Panc1 (cell line): ENCODE measurements at places on chromosomes 3 and 15. TPM values are rescaled to one million over a fixed set of nuclear protein-coding genes. Genes with fewer than 3 reads are reported as not detected.
A peak's percentile ranks its signal among the peaks of the same experiment; 100 is the strongest.

DNA sequence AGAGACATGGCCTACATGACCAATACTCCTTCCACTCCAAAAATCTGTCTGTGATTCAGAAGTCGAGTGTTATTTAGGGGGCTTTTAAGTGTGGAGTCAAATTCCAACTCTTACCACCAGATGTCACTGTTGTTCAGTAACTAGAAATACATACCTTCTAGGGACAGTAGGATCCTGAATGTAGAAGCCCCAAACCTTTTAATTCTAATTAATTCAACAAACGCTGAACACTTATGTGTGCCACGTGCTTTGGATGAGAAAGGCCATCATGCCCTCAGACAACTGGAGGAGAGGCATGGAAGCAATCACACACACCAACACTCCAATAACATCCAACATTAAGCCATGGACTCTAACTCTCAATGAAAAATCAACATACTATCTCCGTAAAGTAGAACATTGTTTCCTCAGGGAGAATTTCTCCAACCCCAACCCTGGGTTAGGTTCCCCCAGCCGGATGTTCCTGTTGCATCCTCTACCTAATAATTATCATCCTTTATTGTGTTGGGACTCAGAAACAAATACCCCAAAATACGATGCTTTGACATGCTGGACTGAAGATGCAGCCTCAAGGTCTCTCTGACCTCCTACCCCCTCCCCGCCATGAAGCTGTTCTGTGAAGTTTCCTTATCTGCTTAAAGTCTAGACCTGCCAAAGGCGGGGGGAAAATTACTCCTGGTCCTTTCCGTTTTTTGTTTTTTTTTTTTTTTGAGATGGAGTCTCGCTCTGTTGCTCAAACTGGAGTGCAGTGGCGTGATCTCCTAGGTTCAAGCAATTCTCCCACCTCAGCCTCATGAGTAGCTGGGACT is 8.0 kb upstream of the CCDC13 start:
- DNase-seq: no peak

DNA sequence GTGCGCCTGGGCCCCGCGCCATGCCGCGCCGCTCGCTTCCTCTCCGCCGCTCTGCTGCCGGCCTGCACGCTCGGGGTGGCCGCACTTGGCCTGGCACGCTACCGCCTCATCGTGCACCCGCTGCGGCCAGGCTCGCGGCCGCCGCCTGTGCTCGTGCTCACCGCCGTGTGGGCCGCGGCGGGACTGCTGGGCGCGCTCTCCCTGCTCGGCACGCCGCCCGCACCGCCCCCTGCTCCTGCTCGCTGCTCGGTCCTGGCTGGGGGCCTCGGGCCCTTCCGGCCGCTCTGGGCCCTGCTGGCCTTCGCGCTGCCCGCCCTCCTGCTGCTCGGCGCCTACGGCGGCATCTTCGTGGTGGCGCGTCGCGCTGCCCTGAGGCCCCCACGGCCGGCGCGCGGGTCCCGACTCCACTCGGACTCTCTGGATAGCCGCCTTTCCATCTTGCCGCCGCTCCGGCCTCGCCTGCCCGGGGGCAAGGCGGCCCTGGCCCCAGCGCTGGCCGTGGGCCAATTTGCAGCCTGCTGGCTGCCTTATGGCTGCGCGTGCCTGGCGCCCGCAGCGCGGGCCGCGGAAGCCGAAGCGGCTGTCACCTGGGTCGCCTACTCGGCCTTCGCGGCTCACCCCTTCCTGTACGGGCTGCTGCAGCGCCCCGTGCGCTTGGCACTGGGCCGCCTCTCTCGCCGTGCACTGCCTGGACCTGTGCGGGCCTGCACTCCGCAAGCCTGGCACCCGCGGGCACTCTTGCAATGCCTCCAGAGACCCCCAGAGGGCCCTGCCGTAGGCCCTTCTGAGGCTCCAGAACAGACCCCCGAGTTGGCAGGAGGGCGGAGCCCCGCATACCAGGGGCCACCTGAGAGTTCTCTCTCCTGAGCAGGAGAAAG is 951 bp downstream of the GPR62 start:
- DNase-seq: no peak

GRCh38 chr3:194900854-194901522 is 215.3 kb downstream of the FAM43A start:
- DNase-seq: no peak

LRRC2 gene
- not detected for total RNA-seq

SEMA3B gene
- total RNA-seq: 1.4 TPM

DNA sequence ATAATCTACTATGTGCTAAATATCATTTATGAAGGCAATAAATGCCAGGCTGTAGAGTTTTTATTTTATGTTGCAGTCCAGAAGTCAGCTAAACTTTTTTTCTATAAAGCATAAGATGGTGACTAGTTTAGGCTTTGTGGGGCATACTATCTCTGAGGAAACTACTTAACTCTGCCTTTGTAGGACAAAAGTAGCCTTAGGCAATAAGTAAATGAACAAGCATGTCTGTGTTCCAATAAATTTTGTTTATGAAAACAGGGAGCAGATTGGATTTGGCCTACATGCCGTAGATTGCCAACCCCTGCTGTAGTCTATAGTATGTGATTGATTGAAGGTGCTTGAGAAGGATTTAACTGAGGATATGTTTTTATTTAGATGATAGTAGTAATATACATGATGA is 502.5 kb upstream of the NAALADL2 start:
- no peak for DNase-seq

DNA sequence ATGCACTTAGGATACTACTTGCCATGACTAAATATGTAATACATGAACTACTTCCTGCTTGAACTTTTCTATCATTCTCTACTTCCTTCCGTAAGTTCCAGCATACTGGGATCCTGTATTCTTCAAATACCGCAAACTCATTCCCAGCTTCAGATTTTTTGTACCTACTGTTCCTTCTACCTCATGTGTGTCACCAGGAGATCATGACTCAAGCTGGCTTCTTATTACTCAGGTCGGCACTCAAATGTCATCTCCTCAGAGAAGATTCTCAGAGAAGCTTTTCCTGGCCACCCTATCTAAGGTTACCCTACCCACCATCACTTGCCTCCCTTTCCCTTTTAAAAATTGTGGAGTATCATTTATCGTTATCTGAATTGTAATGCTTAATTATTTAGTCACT is 66.7 kb downstream of the RFX7 start:
- DNase-seq: no peak

- no peak for DNase-seq
These were observed 150.6 kb upstream of the RGMA start for GRCh38 chr15:93239591-93239990.

SH2D7 gene
- not detected for total RNA-seq

IL12A gene
- not detected for total RNA-seq

TM4SF4 gene
- 0.46 TPM for total RNA-seq

- DNase-seq: no peak
These were observed 9.3 kb downstream of the CRYBG3 start for GRCh38 chr3:97831140-97831539.

- no peak for DNase-seq
These were observed 103.9 kb upstream of the HES1 start for GRCh38 chr3:194031867-194032635.

- DNase-seq: no peak
These were observed 144.2 kb downstream of the EDEM1 start for GRCh38 chr3:5331567-5332269.

DNA sequence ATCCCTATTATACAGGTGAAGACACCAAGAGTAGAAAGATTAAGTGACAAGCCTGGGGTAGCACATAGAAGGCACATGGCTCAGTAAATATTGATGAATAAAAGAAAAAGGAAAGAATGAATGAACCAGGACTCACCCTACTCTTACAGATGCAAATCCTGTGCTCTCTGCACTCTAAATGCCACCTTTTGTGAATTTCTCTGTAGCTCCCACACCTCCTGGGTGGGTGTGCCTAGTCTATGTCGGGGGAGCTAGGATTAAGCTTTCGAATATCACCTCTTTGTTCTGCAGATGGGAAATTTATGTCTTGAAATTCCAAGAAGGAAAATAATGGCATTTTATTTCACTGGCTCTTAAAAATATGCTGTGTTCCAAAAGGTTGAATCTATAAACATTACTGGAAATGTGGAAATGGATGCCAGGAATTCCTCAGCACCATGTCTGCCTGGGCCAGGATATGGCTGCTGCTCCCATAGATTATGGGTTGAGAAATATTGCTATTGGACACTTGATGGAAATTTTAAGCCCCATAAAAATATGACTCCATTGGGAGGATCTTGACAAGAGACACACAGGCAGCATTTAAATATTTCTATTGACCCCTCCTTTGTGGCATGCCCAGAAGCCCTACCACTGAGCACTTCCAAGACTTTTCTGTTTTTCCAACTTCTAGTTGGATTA is 43.3 kb downstream of the CCNB2 start:
- DNase-seq: no peak

C3orf85 gene
- total RNA-seq: not detected

- DNase-seq: no peak
These were observed 35.5 kb downstream of the PTH1R start for GRCh38 chr3:46912986-46913385.

DNA sequence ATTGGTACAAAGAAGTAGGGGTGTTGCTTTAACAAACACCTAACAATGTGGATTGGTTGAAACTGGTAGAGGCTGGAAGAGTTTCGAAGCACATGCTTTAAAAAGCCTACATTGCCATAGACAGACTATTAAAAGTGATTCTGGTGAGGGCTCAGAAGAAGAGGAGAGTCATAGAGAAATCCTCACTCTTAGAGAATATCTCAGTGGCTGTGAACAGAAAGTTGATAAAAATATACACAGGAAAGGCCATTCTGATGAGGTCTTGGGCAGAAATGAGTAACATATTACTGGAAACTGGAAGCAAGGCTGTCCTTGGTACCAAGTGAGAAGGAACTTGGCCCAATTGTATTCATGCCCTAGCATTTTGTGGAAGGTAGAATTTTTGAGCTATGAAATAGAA is 173.7 kb upstream of the CRBN start:
- no peak for DNase-seq

SEMA6D gene
- total RNA-seq: 0.03 TPM

DNA sequence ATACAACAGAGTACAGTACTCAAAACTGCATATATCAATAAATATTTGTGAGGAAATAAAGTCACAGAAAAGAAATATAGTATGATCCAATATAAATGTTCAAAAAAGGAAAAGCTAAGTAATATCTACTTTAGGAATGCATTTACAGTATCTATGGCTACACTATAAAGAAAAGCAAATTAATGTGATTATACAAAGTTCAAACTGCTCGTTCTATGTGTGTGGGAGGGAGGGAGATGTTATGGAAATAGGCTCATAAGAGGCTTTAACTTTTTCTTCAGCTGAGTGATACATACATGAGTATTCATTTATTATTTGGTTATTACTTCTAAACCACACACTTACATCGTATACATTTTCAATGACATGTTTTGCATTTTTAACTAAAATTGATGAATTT is 377.7 kb upstream of the AGTR1 start:
- no peak for DNase-seq

- DNase-seq: no peak
These were observed 389.4 kb upstream of the TPM1 start for GRCh38 chr15:62653122-62653521.

EPHB1 gene
- 0.46 TPM for total RNA-seq

DNA sequence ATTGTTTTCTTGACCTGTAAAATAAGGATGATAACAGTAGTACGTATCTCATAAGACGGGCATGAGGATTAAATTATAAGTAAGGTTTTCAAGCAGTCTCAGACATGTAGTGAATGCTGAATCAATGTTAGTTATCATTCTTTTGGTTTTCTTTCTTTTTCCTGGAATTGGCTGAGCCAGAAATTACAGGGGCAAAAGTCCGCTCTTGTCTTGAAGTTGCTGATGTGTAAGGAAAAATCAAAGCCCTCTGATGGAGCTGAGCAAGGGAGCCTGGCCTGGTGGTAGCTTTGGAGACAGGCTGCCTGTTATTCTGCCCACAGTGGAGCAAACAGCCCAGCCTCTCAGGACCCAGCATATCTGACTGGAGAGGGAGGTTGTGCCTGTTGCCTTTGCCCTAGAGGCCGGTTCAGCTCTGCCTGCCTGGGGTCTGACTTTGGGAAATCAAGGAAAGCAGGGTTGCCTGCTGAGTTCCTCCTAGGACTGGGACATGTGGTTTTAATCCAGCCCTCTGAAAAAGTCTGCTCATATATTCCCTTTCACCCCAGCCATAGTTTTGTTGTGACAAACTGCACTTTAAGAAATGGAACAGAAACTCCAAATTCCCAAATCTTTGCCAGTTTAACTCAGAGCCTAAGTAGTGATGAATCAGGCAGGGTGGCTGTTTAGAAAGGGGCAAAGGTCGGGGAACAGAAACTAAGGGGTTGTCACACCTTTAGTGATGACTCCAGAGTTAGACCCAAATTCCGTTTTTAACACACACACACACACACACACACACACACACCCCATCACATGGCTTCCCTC is 40.1 kb downstream of the GASK1A start:
- no peak for DNase-seq

PP2D1 gene
- not detected for total RNA-seq

DNA sequence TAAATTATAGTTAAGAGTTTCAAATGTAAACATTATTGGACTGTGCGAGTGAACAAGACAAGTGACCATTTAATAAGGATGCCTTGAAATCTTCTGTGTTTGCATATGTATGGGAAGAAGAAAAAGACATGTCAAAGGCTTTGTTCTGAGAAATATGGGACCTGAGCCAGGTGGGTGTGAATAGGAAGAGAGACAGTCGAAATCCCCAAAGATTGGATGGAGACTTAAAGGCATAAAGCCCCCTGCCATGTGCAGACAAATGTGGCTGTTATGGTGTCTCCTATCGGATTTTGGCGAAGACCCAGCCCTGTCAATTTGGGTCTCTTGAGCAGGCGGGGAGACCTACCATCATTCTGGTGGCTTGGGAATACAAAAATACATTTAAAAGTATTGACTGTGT is 16.9 kb downstream of the FXR1 start:
- no peak for DNase-seq

CMTM6 gene
- total RNA-seq: 56.4 TPM

FGD5 gene
- total RNA-seq: 0.77 TPM

- DNase-seq: peak; percentile 12
These were observed 308.4 kb downstream of the PDCD6IP start for GRCh38 chr3:34106879-34107278.

DNA sequence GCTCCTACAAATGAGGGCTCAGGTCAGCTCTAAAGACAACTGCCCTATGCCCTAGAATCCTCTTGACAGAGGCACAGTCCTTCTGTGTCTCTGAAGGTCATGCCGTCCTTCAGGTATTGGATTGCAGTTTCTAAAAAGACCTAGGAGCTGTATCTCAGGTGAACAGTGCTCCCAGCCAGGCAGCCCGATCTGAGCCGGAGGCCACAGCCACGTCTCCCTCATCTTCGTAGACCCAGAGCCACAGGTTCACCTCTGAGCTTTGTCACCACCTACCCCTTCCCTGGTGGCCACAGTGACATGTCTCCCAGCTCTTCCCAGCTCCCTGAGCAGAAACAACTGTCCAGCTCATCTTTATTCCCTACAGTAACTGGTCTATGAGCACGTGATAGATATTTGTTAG is 228.0 kb downstream of the VPS13C start:
- no peak for DNase-seq
